Stimulated activated CD4-positive, alpha-beta T cell treated with anti-CD3 and anti-CD28 coated beads, Interleukin-1b, Interleukin-23, amount 100 ng/mL, for 4 hours (primary cell): ENCODE measurements at places on chromosomes 3 and 15.
A peak's percentile ranks its signal among the peaks of the same experiment; 100 is the strongest.

GRCh38 chr3:57952208-57952631 lies 56.0 kb upstream of the FLNB start:
- DNase-seq: no peak

GRCh38 chr3:136612512-136612911 lies 139.7 kb downstream of the STAG1 start:
- DNase-seq: no peak

DNA sequence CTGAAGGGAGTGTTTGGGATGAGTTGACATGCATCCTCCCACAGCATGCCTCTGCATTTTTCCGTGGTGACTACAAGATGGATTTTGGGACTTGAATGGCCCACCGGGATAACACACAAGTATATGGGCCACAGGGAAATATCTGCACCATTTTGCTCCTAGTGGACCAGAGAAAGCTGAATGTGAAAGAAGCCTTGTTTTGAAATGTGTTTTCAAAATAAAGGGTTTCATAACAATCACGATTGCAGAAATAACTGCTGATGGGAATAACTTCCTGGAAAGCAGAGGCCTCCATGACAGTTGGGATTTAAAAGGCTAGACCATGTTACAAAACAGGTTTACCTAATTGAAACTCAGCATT lies 77.5 kb upstream of the PRR23C start:
- DNase-seq: no peak

DNA sequence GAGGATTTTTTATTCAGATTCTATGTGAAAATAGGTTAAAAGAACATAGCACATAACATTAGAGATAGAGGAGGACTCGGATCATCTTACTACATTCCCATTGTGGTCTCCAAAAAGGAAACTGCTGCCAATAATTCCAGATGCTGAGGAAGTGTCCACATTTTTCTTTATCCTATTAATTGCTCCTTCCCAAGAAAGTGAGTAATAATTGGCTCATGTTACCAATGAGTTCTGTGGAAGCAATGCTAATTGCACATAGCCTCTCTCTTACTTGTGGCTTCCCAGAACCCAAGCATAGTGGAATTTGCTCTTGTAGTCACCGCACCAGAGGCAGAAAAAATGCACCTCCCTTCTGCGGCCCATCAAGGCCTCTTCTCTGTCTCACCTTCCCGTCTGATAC lies 208.4 kb downstream of the PLOD2 start:
- DNase-seq: no peak

- DNase-seq: no peak
Measured at GRCh38 chr3:152362086-152362485, 93.4 kb downstream of the MBNL1 start.

- DNase-seq: no peak
Measured at GRCh38 chr3:136036306-136036705, 70.8 kb downstream of the PPP2R3A start.

GRCh38 chr3:13483286-13483685 lies 3.2 kb downstream of the HDAC11 start:
- no peak for DNase-seq

- no peak for DNase-seq
Measured at GRCh38 chr3:43647331-43648166, 25.7 kb upstream of the ANO10 start.

DNA sequence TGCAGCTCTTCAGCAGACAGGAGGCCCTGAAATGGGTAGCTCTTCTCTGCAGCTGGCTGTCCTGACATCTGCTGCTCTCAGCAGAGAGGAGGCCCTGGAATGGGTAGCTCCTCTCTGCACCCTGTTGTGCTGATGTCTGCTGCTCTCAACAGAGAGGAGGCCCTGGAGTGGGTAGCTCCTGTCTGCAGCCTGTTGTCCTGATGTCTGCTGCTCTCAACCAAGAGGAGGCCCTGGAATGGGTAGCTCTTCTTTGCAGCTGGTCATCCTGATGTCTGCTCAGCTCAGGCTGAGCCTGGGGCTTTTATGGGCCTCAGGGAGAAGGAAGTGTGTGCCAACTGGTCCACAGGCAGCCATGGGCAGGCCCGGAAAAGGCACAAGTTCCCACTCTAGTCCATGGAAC lies 66.6 kb downstream of the PIK3CB start:
- no peak for DNase-seq

DNA sequence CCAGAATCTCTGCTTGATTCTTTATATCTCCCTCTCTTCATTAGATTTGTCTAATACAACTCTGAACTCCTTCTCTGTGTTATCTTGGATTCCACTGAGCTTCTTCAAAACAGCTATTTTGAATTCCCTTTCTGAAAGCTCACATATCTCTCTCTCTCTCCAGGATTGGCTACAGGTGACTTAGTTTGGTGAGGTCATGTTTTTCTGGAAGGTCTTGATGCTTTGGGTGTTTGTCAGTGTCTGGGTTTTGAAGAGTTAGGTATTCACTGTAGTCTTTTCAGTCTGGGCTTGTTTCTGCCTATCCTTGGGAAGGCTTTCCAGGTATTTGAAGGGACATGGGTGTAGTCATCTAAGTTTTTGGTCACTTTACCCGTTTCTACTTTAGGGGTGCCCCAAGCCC lies 781.8 kb downstream of the FHIT start:
- no peak for DNase-seq

GRCh38 chr3:191383124-191383523 lies 52.8 kb upstream of the UTS2B start:
- DNase-seq: no peak

DNA sequence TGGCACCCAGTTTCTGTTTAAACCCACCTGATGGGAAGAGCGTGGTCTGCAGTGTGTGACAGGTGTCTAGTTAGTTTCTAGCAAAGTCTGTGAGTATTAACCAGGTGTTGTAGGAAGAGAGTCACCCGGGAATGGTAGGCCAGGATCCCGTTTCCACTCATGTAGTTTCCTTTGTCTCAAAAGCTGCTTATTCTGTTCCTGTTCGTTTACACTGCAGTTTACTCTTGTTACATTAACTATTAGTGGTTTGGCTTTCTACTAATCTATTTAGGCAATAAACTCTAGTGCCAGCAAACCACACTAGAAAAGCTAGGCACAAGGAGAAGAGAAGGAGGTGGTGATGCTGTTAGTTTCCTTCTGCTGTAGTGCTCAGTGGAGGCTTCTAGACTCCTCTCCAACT lies 32.7 kb downstream of the WDR76 start:
- DNase-seq: no peak

DNA sequence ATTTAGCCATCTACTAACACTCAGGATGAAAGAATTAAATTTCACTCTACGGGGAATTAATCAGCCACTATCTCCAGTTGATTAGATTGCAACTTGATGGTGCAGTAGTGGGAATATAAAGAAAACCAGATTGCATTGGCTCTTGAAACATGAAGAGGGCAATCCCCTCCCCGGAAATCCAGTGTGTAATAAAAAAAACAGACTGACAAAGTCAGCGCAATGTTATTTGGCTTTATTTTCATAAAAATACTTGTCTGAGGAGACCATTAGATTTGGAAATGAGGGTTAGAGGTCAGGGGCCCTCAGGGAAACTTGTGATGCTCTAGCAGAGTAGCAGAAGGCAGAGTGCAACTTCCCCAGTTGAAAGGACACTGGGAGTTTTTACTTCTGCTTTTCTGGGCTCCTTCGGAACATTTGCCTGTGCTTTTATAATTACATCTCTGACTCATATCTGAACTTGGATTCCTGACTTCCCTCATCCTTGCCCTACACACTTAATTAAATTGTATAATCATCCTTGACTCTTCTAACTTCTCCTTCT lies 326.8 kb downstream of the TUSC7 start:
- no peak for DNase-seq

DNA sequence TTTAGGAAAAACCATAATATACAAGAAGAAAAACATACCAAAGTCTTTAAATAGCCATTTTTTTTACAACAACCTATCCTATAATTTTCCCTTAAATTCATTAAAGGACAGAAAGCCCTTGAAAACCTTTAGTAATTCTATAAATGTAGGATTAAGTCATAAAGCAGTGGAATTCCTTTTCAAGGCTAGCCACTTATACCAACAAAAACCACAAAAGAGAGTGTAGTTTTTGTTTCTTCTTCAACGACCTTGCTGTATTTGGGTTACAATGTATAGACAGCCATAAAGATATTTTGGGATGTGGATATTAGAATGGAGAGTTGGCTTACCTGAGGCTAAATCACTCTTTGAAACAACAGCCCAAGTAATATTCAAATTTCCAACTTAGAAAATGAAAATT lies 296.6 kb upstream of the CDIN1 start:
- no peak for DNase-seq

DNA sequence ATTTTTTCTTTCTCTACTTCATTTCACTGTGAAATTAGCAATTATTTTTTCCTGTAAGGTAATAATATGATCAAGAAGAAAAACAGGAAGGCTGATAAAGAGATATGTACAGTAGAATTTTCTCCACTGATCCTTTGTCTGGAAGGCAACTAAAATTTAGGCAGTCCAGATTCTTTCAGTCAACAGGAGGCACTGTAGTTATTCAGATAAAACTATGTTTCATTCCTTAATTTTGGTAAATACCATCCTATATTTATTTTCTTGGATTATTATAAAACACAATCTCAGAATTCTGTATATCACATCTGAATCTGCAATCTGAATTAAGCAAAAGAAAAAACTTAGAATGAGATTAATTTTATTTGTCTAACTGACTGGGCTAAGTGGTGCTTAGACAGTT lies 343.2 kb downstream of the LSAMP start:
- DNase-seq: no peak

DNA sequence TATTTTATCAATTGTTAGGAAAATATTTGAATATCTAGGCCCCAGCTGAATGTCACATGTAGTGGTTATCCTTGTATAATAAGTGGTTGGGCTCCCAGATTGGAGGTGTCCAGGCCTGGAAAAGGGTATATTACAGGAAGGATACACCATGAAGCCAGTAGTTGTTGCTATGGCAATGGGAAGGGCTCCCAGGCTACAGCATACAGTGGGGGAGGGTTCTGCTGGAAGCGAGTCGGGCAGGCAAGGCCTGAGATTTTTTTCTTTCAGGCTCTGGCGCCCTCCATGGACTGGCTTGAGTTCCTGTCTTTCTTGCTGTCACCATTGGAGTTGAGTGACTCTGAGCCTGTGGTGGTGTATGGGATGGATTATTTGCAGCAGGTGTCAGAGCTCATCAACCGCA lies 8.9 kb downstream of the ECE2 start:
- DNase-seq: peak; percentile 14

DNA sequence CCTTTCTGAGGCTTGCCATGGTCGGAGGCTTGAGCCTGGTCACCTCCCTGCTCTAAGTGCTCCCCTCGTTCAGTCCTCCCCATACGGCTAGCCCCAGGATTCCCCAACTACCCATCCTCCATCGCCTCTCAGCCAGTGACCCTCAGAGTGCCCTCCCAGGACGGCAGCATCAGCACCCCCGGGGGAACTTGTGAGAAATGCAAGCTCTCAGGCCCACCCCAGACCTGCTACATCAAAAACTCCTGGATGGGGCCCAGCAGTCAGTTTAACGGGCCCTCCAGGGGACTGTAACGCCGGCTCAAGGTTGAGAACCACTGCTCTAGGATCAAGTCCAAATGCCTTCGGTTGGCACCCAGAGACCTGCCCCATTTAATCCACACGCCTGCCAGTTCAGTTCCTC lies 6.9 kb downstream of the ADAMTS17 start:
- DNase-seq: no peak
